EL (cell line): ENCODE measurements at places on chromosomes 16 and 17.

DNA sequence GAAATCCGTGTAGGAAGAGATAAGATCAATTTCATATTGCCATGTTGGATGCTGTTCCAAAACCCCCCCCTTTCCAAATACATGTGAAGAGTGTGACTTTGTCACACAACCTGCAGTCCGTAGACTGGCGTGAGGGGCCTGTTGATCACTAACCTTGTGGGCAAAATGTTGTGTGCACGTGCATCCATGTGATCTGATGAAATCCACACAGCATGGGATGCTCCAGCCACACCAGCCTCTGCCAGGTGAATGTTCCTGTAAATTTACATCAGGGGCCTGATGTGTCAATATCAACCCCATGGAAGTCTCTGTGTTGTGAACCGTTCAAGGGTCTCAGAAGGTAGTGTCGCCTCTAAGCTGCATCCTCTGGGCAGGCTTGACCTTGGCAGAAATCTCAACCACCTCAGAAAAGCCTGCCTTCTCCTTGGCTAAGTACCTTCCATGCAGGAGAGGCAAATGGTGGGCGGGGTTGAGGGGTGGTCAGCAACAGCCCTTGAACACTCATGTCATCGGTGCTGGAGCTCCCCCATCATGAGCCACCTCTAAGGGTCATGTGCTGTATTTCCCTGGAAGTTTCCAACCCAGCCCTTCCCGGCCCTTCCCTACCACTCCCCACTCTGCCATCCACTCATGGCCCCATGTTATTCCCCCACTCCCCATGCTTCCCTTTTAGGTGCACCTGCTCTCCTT, 78.2 kb upstream of the DNAH17 start:
- DNase-seq: no peak

DNA sequence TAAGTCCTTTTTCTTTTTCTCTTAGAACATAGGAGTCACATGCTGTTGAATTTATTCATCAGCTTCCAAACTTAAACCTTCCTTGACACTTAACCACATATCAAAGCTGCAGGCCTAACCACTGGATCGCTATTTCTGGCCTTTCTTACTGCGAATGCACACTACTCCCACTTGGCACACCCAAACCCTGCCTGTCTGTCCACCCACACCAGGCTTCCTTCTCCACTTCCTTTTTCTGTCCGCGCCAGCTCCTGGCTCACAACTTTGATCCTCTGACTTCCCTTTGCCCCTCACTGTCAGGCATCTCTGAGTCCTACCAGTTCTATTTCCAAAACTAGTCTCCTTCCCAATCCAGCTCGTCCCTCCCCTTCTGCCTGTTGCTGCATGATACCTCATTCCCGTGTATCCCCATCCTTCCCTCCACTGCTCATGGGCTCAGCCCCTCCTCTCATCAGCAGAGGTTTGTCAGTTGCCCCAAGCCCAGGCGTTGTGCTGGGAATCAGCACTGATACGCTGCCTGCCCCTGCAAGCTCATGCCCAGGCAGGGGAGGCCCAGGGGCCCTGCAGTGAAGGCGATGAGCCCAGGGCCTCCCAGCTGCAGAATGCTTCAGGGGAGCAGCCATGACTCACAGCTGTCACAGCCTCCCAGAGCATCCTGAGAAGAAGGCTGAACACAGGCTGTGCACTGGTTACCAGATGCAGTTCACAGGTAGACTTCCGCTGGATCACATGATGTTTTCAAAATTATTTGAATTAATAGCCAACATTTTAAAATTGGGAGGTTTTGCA, 179.8 kb downstream of the KATNIP start:
- peak; percentile 13 for DNase-seq

- no peak for DNase-seq
These were observed 76.0 kb downstream of the IRX3 start for GRCh38 chr16:54210452-54211125.

- no peak for DNase-seq
These were observed 23.7 kb downstream of the CCL4 start for GRCh38 chr17:36127199-36127893.

DNA sequence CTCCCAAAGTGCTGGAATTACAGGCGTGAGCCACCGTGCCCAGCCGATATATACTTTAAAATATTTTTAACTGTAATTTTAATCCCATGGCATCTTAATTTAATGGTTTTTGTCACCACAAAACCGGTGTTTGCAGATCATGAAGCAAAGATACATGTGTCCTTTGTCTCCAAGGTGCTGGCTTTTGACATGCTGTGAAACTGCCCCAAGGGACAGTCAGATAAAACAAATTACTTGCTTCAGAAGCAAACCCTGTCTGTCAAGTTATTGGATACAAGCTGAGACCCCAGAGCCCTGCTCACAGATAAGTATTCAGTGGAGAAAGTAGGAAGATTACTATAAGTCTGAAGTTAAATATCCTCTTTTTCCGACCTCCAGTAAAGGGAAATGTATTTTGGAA, 39.8 kb downstream of the ARL4D start:
- no peak for DNase-seq

- no peak for DNase-seq
These were observed 10.4 kb upstream of the FAM20A start for GRCh38 chr17:68611353-68612208.

- no peak for DNase-seq
These were observed 22.1 kb downstream of the CYTH1 start for GRCh38 chr17:78759969-78760352.

DNA sequence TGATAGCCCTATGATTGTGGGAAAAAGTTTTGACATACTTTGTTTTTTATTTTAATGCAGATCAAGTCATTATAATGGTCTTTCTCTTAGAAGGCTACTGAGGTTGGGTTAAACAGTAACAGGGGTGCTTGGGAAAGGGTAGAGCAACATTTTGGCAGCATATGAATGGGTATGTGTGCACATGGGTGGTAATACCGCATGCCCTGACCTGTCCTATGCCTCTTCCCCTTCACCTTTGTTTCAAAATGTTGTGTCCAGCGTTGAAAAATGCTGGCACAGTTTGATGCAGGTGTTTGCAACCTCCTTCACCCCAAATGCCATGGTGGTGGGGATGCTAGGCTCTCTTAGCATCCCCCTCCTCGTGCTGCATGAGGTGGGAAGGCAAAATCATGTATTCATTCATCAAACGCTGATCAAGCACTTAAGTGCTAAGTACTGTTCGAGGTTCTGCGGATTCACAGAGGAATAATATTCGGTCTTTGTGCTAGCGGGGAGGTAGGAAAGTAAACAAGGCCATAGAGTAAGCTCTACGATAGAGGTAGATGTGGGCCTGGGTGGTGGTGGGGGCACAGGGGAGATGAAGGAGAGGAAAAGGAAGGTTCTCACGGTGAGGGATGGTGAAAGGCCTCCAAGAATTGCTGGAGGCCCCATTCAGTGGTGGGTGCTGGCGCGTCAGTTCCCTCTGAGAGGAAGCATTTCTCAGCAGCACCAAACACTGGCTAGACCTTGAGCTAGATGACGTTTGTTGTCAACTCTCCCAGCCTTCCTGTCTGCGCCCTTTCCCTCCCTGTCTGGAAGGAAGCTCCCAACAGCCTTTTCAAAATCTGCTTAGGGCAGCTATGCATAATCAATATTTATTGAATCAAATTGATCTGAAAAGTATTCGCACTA, 13.3 kb upstream of the MARCHF10 start:
- DNase-seq: no peak

GRCh38 chr16:58272855-58273254, 22.0 kb downstream of the PRSS54 start:
- DNase-seq: no peak

DNA sequence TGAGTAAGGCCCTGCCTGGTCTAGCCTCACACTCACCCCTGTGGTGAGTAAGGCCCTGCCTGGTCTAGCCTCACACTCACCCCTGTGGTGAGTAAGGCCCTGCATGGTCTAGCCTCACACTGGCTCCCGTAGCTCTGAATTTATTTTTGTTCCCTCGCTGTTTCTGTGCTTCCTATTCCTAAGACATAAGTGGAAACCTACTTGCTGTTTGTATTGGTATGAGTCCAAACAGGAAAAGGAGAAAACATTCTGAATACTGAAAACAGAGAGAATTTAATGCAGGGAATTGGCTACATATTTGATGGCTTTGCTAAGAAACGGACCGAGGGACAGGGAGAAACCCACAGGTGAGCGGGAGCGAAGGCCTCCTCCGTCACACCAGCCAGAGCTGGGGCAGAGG, 267.8 kb downstream of the FOXL1 start:
- no peak for DNase-seq

- no peak for DNase-seq
These were observed 96.7 kb downstream of the TRIM37 start for GRCh38 chr17:59010026-59010425.

- DNase-seq: no peak
These were observed 37.8 kb downstream of the SEC14L1 start for GRCh38 chr17:77178563-77178962.

- no peak for DNase-seq
These were observed 114.3 kb upstream of the C16orf82 start for GRCh38 chr16:26952411-26952810.

- DNase-seq: no peak
These were observed 358.8 kb upstream of the CCL2 start for GRCh38 chr17:33896263-33896662.

DNA sequence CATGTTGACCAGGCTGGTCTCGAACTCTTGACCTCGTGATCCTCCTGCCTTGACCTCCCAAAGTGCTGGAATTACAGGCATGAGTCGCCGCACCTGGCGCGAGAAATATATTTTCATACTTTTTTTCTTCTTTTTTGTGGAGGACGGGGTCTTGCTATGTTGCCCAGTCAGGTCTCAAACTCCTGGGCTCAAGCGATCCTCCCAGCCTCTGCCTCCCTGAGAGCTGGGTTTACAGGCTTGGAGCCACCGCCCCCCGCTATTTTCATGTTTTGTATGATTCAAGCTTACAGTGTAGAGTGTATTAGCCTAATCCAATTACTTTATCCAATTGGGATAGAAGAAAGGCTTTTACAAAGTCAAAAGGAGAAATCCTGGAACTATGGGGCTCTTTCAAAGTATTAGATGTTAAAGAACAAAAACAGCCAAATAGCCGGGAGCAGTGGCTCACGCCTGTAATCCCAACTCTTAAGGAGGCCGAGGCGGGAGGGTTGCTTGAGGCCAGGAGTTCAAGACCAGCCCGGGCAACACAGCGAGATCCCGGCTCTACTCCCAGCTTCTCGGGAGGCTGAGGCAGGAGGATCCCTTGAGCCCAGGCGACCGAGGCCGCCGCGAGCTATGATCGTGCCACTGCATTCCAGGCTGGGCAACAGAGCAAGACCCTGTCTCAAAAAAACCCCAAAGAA, 1.4 kb upstream of the MAP1LC3B start:
- DNase-seq: no peak

- DNase-seq: peak; percentile 76
These were observed 1.7 kb upstream of the TAF15 start for GRCh38 chr17:35807371-35808144.

- DNase-seq: no peak
These were observed 5.3 kb upstream of the WDR24 start for GRCh38 chr16:695355-696089.

DNA sequence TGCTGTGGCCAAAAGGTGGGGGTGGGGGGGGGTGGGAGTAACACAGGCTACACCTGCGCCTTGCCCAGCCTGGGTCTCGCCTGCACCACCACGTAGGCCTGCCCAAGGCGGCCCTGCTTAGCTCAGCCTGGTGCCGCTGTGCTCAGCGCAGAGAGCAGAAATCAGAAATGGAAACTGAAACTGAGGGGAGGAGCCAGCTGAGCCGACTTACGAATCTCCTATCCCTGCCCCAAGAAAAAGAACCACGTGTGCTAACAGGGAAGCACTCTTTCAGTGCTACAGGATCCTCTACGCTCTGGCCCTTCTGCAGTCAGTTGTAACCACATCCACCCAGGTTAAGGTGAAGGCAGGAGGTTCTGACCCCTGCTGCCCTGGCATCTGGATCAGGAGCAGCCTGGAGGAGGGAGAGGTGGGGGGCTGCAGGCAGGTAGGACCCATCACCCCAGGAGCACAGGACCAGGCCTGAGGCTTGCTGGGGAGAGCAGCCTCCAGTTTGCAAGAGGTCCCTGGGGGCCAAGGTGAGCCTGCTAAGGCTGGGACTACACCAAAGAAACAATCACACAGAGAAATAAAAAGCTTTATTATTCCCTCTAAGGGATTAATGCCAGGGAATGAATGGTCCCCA, at the start of gene DHX58:
Gene DHX58, minus strand, starts transcription at position 163 of the 625 bp plus-strand sequence. CDS start 822 bp downstream, outside the sequence.
- DNase-seq: peak; percentile 95

DNA sequence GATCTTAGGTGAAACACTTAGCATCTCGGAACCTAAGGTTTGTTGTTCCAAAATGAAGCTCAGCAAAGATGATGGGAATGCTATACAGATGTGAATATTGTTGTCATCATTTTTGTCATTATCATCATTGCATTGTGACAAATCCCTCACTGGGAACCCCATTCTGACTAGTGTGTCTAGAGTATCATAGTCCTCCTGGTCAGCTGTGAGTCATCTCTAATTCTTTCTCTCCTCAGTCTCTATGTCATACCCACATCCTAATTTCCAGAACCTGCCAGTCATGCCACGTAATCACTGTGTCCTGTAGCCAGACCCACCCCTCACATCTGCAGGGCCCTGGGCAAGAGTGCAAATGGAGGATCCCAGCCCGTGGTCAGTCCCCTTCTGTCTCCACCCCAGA, 60.5 kb upstream of the CLEC3A start:
- peak; percentile 15 for DNase-seq

DNA sequence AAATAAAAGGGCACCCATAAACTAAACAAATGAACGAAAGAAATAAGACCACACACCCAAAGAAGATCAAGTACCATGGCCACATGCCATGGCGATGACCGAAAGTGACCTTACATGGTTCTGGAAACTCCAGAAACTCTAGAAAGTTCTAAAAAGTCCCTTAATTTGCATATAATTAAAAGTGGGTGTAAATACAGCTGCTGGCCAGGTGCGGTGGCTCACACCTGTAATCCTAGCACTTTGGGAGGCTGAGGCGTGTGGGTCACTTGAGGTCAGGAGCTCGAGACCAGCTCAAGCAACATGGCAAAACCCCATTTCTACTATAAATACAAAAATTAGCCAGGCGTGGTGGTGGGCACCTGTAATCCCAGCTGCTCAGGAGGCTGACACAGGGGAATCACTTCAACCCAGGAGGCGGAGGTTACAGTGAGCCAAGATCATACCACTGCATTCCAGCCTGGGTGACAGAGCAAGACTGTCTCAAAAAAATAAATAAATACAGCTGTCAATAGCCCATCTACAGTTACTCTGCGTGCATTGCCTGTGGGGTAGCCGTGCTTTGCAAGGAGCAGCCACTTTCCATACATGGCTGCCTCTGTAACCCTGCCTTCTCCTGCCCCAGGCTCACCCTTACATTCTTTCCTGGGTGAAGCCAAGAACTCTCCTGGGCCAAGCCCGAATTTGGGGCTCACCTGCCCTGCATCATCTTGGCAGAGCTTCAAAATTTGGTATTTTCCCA, 7.2 kb upstream of the ZNF778 start:
- DNase-seq: no peak
